Stimulated activated CD4-positive, alpha-beta T cell treated with anti-CD3 and anti-CD28 coated beads, Interleukin-4, amount 100 ng/mL, for 24 hours (primary cell): ENCODE measurements at places on chromosomes 1 and 21.

GRCh38 chr1:101363891-101364318 is 127.1 kb downstream of the S1PR1 start:
- DNase-seq = no peak

- DNase-seq = no peak
These were observed 79.6 kb upstream of the GCLM start for GRCh38 chr1:93988634-93989350.

- DNase-seq = no peak
These were observed 14.5 kb downstream of the GNB1 start for GRCh38 chr1:1876335-1876930.

DNA sequence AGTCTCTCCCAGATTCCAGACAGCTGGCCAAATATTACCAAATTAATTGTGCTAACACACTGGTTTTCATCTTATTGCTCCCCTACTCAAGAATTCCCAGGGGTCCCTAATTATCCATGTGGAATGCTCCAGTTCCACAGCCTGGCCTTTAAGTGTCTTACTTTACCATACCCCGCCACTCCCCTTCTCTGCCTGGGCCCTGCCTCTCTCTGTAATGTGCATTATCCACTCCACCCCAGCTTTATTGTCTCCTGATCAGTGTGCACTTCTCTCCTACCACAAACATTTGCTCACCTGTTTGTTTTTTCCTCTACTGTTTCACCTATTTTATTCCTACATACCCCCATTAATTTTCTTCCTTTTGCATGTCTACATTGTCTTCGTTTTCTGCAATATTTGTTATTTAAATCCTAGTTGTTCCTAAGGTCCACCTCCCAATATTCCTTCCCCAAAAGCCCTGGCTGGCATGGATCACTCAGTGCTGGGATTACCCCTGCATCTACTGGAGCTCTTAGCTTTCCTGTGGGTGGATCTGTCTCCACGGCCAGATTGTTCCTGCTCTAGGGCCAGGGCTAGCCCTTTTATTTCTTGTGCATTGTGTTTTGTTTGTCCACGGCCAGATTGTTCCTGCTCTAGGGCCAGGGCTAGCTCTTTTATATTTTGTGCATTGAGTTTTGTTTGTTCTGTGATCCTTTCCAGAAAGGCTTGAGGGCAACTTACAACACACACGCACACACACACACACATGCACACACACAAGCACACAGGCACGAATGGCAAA is 33.4 kb upstream of the ATP1B1 start:
- DNase-seq = no peak

DNA sequence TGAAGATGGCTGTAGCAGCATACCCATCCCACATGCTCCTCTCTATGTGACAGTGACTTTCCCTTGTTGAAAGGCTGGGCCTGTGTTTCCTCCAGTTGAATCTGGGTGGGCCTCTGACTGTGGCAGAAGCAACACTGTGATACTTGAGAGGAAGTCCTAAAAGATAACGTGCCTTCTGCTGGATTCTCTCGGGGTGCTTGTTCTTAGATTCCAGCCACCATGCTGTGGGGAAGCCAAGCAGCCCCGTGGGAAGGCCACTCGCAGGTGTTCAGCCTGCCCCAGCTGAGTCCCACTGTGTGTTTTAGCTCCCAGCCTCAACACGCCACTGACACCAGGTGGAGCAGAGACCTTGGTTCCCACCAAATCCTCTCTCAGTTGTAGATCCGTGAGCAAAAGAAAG is 31.5 kb downstream of the TRAPPC10 start:
- DNase-seq = no peak

GRCh38 chr1:37189111-37189510 is 154.8 kb upstream of the GRIK3 start:
- no peak for DNase-seq

- no peak for DNase-seq
These were observed 35.0 kb downstream of the DNAJC6 start for GRCh38 chr1:65344171-65344814.

DNA sequence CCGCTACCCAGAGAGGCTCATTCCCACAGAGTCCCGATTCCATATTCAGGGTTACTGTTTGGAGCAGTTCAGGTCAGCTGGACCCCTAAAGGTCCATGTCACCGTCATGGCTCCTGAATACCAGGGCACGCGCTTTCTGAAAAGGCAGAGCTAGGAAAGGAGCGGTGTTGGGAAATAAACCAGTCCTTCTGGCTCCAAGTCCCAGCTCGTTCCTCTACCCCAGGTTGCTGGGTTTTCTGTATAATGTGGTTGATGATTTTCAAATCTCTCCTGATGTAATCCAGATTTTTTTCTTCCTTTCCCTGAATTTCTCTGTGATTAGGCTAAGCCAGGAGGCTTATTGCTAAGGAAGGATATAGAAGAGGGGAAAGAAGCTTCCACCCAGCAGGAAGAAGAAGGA is 14.0 kb upstream of the PKP1 start:
- DNase-seq = no peak

DNA sequence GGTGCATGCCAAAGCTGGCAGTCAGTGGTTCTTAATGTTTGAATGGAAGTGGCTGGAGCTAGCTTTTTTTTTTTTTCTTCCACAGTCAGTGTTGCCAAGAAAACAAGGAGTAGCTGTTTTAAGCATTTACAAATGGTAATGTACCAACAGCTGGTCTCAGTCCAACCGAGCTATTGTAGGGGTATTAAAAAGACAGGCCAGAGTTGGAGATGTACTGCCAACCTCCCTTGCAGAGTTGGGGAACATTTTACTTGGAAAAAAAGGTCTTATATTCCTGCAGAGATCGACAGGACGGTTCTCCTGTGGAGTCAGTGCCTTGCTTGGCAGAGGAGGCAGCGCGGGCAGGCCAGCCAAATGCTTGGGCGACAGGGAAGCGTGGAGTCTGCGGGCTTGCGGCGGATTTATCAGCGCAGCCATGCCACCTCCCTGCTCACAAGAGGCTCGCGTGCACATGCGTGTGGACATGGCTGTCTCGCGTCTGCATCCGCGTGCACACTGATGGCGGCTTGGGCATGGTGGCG is 338.1 kb downstream of the RPS6KC1 start:
- no peak for DNase-seq

GRCh38 chr1:93603601-93604000 is 78.0 kb downstream of the BCAR3 start:
- no peak for DNase-seq

- DNase-seq = no peak
These were observed 25.6 kb downstream of the RUNX1 start for GRCh38 chr21:35023396-35024070.

DNA sequence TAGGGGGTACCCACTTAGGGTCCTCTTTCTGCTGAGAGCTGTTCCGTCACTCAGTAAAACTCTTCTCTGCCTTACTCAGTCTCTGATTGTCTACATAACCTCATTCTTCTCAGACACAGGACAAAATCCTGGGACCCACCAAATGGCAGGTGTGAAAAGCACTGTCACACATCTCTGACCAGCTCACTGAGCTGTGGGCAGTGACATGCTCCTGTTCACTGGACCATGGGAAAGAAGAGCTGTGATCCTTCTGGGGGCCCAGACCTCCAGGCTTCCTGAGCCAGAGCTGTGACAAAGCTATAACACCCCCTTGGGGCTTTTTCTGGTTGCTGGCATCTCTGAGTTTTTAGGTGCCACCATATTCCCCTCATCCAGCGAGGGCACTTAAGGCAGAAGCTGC is 115.7 kb downstream of the NTPCR start:
- DNase-seq = no peak

GRCh38 chr1:232211149-232211548 is 418.8 kb downstream of the SIPA1L2 start:
- no peak for DNase-seq

DNA sequence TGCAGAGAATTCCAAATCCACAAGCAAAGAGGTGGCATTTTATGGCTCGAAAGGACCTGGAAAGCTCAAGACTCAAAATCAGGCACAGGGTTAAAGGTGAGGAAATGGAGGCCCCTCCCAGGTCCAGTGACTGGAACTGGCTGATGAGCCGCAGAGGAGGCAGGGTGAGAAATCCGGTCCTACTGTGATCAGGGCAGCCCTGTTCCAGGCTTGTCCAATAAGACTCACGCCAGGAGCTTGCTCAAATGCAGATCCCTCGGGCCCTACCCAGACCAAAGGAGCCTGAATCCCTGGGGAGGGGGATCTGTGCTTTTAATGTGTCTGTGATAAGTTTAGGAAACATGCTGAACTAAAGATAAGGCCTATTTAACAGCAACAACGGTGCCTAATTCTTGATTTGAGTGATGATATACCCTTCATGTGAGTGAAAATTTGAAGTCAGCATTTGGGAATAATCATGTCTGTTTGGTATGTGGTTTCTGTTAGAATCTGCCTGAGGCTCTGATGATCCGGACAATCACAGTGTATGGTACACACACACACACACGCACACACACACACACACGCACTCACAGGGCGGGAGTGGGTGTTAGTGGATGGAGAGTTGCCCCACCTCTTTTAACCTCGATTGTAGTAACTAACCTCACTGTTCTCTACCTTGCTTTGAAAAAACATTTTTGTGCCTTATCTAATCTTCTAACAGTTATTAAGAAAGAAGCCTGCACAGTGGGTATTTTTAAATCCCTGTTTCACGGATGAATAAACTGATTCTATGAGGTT is 54.1 kb upstream of the LYST start:
- no peak for DNase-seq

- no peak for DNase-seq
These were observed 20.6 kb upstream of the FCGR2A start for GRCh38 chr1:161484613-161485012.

- no peak for DNase-seq
These were observed 8.8 kb upstream of the TSPEAR start for GRCh38 chr21:44720170-44720569.

- DNase-seq = no peak
These were observed 38.3 kb downstream of the ABCG1 start for GRCh38 chr21:42257091-42257765.

DNA sequence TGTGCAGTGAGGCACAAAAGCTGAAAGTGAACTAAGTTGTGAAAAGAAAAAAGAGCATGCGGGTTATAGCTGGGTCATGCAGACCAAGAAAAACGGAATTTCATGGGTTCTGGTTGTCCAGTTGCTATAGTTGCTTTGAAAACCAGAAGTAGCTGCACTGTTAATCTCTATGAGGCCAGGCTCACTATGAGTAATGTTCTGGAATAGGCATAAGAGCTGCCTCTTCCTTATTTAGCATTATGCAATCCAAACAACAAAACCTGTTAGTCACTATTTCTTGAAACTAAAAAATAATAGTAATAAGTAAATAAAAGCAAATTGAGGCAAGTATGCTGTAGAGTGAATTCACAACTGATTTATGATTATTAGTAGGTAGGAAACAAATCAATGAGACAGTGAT is 1383.7 kb downstream of the MRPL39 start:
- no peak for DNase-seq

DNA sequence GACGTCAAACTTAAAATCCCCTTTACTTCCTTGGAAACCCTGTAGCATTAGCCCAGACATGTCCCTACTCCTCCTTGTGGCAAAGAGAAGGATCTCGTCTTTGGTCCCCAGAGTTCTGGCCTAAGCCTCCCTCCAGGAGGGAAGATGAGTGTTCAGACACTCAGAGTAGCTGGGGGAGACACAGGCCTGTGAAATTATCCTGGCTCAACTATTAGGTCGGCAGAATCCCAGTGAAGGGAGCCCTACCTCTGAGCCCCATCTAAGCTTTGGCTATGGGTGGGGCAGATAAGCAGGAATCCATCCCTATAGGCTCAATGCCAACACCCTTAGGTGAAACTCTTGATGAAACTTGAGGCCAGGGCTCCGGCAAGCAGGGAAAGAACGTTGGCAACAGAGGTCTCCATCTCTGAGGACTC is 1.7 kb upstream of the SFN start:
- no peak for DNase-seq

- DNase-seq = no peak
These were observed 451 bp downstream of the ADAMTSL4 start for GRCh38 chr1:150549496-150550221.

- no peak for DNase-seq
These were observed 46.6 kb upstream of the ATP1A1 start for GRCh38 chr1:116326486-116326885.

DNA sequence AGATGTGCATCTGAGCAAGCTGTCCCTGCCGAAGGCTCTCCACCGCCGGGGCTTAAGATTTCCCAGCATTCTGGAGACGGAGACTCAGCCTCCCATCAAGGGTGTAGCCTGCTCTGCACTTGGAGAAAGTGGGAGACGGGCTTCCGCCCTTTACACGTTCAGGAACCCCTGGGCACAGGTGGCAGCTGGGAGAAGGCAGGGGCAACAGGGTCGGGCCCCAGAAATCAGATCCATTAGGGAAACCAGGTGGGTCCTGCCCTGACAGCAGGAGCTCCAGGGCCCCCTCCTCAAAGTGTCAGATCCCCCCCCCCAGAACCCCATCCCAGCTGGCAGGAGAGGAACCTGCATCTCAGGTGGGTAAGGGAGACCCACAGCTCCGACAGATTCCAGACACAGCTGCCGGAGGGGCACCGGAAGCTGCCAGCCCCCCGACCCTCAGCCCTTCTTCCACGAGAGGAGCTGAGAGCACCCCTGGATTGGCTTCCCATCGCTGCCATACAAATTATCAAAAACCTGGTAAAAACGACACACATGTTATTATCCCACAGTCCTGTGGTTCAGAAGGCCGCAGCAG is 236.6 kb downstream of the NPHP4 start:
- no peak for DNase-seq

DNA sequence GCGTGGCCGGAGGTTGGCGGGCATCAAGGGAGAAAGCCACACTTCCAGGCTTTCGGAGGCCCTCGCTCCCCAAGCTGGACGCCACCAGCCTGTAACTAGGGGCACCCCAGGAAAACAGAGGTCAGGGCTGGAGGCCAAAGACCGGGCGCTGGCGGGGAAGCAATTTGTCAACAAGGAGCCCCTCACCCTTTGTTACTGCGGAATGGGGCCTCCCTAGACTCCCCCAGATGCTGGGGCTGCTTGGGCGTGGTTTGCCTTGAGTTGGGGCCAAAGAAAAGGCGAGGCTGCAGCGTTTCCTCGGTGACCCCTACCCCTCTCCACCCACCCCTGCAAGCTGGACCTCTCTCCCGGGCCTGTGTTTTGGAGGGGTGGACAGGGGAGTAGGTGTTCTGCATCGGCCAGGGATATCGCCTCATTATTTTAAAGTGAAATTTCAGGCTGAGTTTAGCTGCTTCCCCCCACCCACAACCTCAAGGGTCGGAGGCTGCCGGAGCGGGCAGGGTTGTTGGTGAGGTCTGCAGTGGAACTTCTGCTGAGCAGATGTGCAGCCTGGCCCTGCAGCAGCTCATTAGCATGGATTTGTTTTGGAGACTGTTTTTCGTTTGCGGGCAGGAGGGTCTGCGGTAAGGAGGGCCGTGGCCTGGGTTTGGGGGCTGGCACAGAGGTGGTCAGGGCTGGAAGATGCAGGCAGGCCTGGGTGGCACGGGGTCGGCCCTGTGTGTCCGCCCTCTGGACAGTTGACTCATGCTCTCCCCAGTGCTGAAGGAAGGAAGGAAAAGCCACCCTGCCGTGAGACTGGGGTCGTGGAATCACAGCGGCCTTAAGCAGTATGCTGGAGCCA is 1.5 kb downstream of the NBL1 start:
- no peak for DNase-seq

- DNase-seq = no peak
These were observed 58.6 kb upstream of the NTPCR start for GRCh38 chr1:232891656-232892317.

DNA sequence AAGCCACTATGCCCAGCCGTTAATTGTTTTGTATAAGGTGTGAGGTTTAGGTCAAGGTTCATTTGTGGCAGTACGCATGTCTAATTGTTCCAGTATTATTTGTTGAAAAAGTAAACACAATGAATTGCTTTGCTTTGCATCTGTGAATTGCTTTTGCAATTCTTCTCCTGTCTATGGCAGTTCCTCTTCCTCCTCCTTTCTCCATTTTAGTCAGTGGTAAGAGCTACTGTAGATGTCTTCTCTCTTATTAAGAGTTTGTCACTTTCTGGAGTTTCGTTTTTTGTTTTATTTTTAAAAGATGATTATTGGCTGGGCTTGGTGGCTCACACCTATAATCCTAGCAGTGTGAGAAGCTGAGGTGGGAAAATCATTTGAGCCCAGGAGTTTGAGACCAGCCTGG is 29.2 kb downstream of the C1orf185 start:
- DNase-seq = no peak
